ENCODE measurements at places on chromosomes 1 and 21.

GRCh38 chr1:219990782-219991510, 55.4 kb downstream of the EPRS1 start:
- no peak for DNase-seq

DNA sequence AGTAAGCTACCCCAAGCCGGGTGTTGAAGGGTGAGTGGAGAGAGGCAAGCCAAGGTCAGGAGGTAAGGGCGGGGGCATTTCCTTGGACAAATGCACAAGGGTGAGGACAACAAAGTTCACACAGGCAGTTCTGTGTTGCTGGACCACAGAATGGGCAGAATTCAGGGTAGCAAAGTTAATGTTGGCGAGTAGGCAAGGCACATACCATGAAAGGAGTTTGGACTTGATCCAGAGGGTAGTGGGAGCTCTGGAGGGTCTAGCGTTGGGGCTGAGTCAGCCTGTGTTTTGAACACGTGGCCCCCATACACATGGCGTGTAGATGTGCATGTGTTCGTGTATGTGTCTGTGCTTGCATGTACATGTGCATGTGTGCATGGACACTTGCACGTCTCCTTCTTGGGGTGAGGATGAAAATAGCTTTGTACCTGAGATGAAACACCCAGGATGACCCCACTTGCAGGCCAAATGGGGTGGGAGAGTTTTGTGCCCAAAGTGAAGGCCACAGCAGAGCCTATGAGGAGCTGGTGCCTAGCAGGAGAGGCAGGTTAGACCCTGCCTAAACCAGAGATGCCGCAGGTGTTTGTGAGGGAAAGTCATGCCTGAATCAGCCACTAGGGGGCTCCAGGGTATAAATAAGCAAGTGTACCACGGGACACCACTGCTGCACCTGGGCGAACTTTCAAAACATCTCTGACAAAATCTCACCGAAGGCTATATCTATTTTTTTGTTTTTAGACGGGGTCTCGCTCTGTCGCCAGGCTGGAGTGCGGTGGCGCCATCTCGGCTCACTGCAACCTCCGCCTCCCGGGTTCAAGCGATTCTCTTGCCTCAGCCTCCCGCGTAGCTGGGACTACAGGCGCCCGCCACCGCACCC, 21.8 kb downstream of the SLC27A3 start:
- DNase-seq = peak; percentile 76

DNA sequence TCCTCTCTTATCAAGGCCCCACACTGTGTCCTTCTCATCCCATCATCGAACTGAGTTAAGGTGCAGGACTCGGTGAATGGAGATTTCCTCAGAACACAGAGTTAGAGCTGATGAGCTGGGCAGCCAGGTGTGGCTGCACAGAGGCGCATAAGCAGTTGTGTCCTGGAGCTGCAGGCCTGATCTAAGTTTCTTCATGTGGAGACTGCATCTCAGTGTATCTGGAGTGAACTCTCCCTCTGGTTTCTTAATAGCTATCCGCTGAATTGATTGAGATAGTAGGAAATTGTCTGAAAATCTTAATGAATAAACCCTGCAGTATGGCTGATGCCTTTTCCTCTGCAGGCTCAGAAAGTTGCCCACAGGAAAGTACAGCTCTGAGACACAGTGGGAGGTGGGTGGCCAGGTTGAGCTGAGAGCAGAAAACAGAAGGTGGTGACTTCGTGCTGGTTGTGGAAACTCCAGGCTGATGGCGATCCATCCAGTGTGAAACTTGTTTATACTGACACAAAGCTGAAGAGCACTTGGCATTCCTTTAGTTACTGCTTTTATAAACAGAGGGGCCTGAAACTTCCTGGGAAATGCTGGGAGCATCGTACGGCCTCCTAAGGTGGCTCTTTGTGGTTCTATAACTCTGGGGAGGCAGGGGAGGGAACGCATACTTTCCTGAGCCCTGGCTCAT, 67.4 kb upstream of the F3 start:
- DNase-seq = no peak

GRCh38 chr1:66893712-66894111, 30.9 kb downstream of the DNAI4 start:
- no peak for DNase-seq

DNA sequence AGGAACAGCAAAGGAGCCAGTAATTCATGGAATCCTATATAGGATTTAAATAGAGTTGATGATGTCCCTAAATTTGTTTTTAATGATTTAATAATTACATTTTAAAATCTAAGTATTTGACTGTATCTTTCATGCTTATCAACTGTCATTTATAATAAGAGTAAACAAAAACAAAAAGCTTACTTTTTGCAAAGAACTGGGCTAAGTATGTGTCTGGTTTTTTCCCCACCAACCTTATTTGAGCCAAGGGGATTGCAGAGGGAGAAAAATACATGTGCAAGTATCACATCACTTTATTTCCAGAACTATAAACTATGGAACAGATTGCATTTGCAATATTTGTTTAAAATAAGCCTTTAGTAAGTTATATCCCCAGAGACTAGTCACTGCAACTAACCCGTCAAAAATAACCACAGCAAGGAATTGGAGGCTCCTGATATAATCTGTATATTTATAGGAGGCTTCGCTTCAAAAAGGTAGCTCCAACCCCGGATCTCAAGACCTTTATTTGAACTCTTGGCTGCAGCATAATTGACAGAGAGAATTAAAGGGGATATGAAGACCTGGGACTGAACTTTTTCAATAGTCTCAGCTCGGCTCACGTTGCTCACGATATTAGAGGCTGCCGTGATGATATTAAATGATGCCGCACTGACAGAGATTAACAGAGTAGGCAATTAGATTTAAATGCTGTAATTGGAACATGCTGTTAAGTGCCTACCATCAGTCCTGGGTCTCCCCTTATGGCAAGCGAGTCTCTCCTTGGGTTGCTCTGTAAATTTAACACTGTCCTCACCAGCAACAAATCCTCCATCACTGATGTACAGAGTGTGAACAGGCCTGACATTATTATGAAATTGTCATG, 329.1 kb upstream of the NFIA start:
- DNase-seq = no peak

DNA sequence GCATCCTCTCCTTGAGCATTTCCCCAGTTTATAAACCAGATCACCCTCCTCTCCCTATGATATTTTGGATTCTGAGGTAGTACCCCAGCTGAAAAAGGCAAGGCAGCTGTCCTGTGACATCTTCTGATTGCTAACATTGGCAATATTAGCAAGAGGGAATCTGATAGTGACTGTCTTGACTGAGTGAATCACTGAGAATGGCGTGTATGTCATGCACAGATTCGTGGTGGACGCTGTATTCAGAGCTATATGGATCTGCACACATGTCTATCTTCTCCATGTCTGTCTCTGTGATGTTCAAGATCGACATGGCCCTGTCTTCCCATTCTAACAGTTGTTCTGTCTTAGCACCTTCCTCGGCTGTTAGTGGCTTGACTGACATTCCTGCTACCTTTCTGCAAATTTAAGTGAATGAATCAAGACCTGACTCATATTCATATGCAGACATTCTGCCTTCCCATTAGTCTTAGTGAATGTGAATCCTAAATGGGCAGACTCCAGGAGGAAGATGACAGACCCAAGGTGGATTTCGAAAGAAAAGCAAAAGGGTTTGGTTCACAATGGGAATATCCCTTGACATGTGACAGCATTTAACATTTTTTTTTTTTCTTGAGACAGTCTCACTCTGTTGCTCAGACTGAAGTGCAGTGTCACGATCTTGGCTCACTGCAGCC, 97.7 kb downstream of the PGBD5 start:
- DNase-seq = no peak

- no peak for DNase-seq
Observed at GRCh38 chr1:177983482-177984135, 13.8 kb upstream of the SEC16B start.

DNA sequence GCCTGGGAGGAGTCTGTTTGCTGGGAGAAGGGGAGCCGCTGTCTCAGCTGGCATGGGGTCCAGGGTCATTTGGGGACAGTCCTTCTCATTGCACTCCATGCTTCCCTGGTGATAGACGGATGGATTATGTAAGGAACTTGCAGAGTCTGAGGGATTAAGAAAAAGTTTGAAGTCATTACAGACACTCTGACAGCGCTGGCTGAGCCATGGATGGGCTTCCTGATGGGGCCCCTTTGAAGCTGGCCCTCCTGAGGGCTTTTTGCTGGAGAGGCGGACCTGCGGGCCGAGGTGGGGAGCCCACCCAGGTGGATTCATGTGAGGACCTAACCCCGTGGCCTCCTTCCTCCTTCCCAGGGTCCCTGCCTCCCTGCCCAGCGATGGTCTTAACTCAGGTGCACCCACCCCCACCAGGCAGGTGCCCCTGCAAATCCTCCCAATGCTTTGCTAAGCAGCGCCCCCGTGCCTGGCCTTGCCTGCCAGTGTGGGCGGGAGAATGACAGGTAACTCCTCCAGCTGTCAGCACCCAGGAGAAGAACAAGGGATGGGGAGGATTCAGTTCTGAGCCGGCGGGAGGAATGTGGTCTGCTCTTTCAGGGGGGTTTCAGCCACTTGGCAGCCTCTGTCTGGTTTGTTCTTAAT, 24.2 kb upstream of the C1orf174 start:
- DNase-seq = no peak

DNA sequence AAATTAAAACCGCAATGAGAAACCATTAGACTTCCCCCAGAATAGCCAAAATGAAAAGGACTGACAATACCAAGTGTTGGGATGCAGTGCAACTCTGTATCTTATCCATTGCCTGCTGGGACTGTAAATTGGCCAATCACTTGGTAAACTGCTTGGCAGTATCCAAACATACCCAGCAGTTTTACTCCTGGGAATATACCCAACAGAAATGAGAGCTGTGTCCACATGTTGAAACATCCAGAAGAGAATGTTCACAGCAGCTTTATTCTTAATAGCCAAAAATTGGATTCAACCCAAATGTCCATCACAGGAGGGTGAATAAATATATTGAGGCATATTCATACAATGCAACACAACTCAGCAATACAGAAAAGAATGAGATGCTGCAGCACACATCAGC, 13.7 kb upstream of the FAM20B start:
- no peak for DNase-seq

All from naive B cell (primary cell).